Fibroblast of the aortic adventitia (primary cell): ENCODE measurements at places on chromosomes 7 and 10. TPM values are rescaled to one million over a fixed set of nuclear protein-coding genes. Genes with fewer than 3 reads are reported as not detected.
A peak's percentile ranks its signal among the peaks of the same experiment; 100 is the strongest.

DNA sequence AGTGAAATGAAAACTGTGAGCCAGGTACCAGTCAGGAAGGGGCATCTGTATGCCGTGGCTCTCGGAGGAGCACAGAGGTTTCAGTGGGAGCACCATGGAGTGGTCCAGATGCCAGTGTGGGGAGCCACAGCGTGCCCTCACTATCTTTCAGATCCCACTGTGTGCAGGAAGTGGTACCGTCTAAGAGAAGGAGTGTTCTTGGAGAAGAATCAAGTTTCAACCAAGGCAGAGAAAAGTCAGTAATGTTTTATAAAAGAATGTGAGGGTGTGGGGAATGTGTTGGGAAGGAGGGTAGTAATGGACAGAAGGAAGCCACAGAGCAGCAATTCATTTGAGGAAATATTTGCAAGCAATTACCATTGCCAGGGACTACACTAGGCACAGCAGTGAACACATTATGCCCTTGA lies 35.6 kb downstream of the PRKAR2B start:
- DNase-seq, result no peak

DNA sequence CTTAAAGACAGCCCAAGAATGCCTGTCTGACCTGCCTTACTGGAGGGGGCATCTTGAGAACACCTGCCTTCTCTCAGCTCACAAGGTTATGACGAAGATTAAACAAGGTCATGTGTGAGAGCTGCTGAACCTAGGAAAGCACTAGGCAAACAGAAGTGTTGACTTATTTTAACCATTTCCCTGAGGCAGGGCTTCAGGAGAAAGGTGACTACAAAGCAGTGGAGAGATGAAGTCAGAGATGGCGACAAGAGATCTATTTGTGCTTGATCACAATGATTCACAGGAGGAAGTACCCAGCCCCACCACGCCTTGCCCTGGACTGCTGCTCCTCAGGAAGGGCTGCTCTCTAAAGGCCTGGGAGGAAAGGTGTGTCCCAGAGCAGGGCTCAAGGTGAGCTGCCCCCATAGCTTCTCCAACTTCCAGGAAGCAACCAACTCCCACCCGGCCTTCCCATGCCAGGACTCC lies 27.8 kb downstream of the STN1 start:
- no peak for DNase-seq

- DNase-seq, result no peak
These were observed 969.7 kb downstream of the GATA3 start for GRCh38 chr10:9024210-9024609.

- no peak for DNase-seq
These were observed 1.2 kb upstream of the ORC5 start for GRCh38 chr7:104209063-104209462.

- DNase-seq, result no peak
These were observed 8.3 kb upstream of the ARHGAP21 start for GRCh38 chr10:24731942-24732341.

- DNase-seq, result no peak
These were observed 49.7 kb downstream of the CPEB3 start for GRCh38 chr10:92241158-92241500.

DNA sequence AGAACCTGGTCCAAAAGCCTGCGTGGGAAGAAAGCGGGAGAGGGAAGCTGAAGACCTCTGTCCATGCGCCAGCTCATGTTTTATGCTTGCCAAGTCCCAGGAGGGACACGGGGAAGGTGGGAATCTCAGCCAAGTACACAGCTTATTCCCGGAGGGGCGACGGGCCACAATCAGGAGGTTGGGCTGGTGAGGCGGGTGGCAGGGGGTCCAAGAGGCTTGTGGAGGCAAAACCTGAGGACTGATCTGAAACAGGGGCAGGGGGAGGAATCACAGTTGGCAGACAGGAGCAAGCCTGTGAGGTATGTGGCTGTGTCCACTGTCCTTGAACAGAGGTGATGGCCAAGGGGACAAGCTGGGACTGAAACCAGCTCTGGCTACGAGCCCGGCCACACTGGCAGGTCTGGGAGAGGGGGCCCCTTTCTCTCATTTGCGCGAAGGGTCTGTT lies 38.0 kb upstream of the LEP start:
- no peak for DNase-seq

GRCh38 chr7:44769376-44769775 lies 20.7 kb downstream of the ZMIZ2 start:
- DNase-seq, result no peak

DNA sequence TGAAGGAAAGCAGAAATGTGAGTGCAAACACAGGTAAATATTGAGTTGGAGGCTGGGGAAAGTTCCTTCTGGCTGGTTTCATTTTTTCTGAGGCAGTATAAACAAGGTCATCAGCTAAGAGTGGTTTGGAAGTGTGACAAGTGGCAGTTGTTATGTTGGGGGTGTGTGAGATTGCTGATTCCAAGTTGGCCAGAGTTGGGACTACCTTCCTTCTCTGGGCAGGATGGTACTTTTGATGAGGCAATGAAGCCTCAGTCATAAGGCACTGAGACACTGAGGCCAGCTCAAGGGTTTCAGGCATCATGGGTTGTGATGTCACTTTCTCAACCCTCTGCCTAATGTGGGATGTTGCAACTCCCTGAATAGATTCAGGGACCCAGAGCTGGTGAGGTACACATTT lies 8.2 kb upstream of the PTTG1IP2 start:
- peak; percentile 22 for DNase-seq

DNA sequence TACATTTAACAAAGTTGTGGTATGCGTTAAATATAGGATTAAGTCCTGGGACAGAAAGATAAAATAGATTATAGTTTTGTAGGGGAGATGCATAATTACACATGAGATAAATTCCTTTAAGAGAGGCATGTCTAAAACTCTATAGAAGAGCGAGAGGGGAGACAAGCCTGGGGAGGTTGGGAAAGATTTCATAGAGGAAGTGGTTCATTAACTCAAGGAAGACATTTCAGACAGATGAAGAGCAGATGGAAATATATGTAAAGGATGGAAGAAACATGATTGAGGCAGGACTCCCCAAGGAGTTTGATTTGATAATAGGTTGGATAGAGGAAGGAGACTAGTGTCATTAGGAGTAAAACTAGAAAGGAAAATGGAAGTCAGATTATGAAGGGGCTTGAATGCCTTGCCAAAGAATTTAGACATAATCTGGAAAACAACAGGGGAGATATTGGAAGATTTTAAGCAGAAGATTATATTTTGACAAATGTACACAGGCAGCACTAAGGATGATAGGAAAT lies 96.1 kb downstream of the PHTF2 start:
- no peak for DNase-seq

GRCh38 chr7:69813637-69814240 lies 215.5 kb downstream of the AUTS2 start:
- peak; percentile 15 for DNase-seq

- no peak for DNase-seq
These were observed 43.9 kb upstream of the DNAJB6 start for GRCh38 chr7:157292770-157293412.

GRCh38 chr7:98731651-98732050 lies 114.6 kb downstream of the NPTX2 start:
- no peak for DNase-seq

DNA sequence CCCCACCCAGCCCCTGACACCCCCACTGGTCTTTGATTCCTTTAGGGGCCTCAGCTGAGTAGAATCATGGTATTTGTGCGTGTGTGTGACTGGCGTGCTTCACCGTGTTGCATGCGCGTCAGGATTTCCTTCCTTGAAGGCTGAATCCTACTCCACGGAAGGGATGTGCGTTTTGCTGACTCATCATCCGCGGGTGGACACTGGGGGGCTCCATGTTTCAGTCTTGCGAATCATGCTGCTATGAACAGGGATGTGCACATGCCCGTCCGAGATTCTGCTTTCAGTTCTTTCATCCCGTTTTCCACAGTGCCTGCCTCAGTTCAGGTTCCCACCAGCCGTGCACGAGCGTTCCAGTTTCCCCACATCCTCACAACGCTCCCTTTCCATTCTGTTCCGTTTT lies 20.9 kb upstream of the JAKMIP3 start:
- DNase-seq, result no peak

DNA sequence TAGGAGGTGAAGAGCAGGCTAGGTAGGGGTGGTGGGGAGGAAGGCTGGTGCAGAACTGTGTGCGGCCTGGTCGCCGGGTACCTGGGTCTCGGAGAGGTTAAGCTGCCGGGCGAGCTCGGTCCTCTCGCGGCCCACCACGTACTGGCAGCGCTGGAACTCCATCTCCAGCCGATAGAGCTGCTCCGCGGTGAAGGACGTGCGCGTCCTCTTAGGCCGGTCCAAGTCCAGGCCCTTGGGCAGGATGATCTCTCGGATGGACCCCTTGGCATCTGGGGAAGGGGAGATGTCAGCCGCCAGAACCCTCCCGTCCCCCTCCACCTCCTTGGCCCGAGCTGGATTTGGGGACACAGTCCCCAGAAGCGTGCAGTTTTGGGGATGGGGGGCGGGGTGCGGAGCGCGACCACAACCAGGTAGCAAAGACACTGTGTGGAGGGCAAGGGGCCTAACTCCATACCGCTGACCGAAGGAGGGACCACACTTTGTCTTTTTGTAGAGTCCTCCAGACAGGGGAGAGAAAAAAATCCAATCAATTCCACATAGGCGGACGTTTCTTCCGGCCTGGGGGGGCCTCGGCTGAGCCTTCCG lies 1.6 kb downstream of the VAX1 start:
- DNase-seq, result no peak

- DNase-seq, result no peak
These were observed 6.7 kb downstream of the PNLIPRP2 start for GRCh38 chr10:116627386-116627933.

- DNase-seq, result no peak
These were observed 2.7 kb downstream of the BAG3 start for GRCh38 chr10:119653916-119654315.

DNA sequence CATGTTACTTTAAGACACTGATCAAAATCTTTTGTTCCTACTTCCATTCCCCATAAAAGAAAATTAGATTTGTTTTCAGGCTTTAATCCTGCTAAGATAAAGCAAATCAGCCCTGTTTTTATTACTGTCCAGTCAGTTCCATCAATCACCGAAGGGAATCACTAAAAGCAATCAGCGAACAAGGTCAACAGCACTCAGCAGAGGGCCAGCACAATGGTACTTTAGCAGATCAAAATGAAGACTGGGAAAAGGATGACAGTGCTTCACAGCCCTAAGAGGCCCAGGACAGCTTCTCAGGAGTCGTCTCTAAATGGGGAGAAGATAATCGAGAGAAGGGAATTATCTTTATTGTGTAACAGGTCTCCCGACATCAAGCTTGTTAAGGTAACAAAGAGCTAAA lies 32.7 kb downstream of the SEM1 start:
- no peak for DNase-seq

GRCh38 chr7:11895337-11895736 lies 63.3 kb upstream of the THSD7A start:
- DNase-seq, result no peak

- DNase-seq, result no peak
These were observed 46.4 kb downstream of the TYW1B start for GRCh38 chr7:72781631-72782030.

DNA sequence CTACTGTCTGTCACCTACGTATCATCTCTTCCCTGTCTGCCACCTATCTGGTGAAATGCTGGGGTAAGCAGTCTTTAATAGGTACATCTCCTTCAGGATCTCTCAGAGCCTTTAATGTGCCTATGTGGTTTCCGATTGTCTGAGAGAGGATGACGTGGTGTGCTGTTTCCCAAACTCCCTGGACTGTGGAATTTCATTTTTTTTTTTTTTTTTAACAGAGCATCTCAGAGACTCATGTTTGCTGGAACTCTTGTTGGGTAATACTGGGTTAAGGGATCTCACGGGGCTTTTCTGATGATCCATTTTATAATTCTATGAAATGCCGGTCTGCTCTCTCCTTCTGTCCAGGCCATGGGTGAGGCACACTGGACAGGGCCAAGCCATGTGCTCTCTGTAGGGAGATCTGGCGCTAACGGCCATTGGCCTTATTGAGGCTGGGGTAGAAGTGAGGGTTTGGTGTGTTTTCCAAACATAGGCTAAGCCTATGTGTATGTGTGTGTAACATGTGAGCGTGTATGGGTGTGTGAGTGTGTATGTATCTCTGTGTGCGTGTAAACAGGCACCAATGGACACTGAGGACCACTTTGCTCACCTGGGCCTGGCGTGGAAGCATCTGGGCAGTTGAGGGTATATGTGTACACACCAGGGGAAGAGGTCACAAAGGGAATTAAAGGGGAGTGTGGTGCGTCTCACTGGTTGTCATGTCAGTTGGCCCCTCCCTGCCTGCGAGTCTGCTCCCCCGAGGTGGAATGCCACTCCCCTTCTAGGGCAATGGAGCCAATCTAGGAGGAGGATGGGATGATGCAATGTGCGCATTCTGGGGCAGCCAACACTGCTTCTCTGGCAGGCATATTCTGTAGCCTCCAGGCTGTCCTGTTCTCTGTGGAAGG lies 7.8 kb downstream of the ADRA2A start:
- DNase-seq, result no peak

GRCh38 chr10:26488344-26488743 lies 50.2 kb downstream of the APBB1IP start:
- peak; percentile 48 for DNase-seq

- no peak for DNase-seq
These were observed 60.3 kb downstream of the RAB18 start for GRCh38 chr10:27564398-27564797.

DNA sequence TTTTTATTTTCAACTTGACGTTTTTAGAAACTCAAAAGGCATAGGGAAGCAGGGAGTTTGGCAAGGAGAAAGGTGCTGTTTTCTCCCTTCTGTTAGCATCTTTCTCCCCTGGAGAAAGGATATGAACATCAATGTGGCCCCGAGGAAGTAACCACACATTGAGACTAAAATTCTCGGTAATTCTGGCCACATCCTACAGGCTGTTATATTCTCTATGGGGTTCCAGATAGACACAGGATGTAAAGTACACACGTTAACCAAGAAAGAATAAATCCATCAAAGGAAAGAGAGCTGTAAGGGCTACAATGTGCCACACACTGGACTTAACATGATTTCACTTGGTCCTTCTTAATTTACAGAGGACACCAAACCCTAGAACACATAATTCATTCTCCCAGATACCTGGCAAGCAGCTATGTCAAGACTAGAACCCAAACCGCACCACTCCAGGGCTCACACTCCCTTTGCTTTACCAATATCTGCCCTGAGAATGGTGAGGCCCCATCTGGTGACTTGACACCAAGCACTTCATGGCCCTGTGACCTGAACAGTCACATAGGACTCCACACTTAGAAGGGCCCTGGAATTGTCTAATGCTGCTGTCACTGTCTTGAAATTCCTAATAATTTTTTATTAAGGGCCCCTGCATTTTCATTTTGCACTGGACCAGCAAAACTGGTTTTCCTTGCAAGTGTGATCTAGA lies 73.9 kb downstream of the PRLHR start:
- DNase-seq, result no peak

- DNase-seq, result no peak
These were observed 655.7 kb downstream of the INHBA start for GRCh38 chr7:41047211-41047610.

- no peak for DNase-seq
These were observed 604.6 kb downstream of the GRID1 start for GRCh38 chr10:85761906-85762445.

The RBAK gene
- total RNA-seq, result 9.1 and 10.2 TPM in 2 replicates

The HOGA1 gene
- total RNA-seq, result 0.08 and 0.72 TPM in 2 replicates

The COL13A1 gene
- total RNA-seq, result 6.0 and 10.7 TPM in 2 replicates

The CARD11 gene
- total RNA-seq, result under 0.01 and 0.08 TPM in 2 replicates

The PDE1C gene
- 7.4 and 187 TPM in 2 replicates for total RNA-seq

The PPP1R3C gene
- total RNA-seq, result 41.1 and 92.6 TPM in 2 replicates

The ZEB1 gene
- 153 and 228 TPM in 2 replicates for total RNA-seq

The HMX2 gene
- not detected in 2 replicates for total RNA-seq

The SLC29A4 gene
- total RNA-seq, result 0.49 and 0.90 TPM in 2 replicates

The ZNF394 gene
- total RNA-seq, result 23.4 and 31.2 TPM in 2 replicates
